ENCODE measurements at places on chromosomes 1 and 21.

DNA sequence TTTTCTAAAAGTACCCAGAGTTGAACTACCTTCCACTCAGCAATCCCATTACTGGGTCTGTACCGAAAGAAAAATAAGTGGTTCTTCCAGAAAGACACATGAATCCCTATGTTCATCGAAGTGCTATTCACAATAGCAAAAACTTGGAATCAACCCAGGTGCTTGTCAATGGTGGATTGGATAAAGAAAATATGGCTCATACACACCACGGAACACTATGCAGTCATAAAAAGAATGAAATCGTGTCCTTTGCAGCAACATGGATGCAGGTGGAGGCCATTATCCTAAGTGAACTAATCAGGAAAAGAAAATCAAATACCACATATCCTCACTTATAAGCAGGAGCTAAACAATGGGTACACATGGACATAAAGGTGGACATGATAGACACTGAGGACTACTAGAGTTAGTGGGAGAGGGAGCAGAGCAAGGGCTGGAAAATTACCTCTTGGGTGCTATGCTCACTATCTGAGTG, 32.9 kb upstream of the JUN start:
- no peak for DNase-seq

DNA sequence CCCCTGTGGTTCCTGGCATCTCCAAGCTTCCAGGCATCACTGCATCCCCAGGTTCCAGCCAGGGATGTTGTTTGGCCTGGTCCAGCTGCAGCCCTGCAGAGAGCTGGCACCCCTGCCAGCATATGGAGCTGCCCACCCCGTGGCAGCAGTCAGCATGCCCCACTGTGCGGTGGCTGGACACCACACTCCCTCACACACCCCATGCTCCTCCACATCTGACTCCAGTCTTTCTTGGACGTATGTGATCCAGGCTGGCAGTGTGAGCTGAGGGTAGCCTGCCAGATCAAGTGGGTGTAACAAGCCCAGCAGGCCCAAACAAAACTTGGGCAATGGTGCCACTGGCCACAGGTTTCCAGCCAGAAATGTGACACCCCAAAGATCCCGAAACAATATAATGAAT, 620.4 kb downstream of the RWDD3 start:
- no peak for DNase-seq

DNA sequence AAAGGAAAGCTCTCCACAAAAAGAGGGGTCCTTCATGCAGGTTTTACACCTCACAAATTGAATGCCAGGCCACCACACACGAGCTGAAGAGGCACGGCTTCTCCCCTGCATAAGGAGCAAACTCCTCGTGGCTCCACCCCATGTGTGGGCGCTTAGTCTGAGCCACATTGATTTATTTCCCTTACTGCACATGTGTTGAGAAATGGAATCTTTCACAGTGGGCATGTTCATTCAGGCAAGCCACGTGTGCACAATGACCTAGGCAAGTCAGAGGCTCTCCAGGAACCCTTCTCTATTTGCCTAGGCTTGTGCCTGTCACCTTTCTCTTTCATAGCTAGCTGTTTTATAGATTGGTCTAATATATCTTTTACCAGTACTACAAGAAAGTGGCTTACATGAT, 120.5 kb downstream of the LTN1 start:
- DNase-seq = no peak

DNA sequence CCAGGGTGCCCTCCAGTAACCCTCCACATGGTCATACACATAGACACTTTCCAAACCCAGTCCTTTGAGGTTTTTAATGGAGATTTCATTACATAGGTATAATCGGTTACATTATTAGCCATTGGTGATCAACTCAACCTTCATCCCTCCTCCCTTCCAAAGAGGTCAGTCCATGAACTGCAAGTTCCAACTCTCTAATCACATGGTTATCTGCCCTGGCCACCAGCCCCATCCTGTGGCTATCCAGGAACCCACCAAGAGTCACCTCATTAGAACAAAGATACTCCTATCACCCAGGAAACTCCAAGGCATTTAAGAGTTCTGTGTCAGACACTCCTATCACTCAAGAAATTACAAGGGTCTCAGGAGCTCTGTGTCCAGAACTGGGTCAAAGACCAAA, 12.2 kb downstream of the ATP1A4 start:
- DNase-seq = no peak

DNA sequence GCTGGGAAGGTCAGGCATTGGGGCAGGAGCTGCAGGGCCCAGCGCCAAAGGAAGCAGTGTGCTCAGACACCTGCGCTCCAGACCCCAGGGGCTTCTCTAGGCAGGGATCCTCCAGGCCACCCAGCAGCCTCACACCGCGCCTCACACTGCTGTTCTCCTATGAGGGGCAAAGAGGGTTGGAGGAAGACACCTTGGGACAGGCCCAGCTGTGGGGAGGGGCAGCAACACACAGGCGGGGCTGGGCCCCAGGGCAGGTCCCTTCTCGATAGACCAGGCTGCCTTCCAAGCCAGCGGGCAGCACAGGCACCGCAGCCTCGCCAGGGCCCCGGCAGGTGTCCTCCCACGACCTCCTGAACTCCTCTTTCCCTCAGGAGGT, 20.7 kb upstream of the PRSS38 start:
- DNase-seq = no peak
